ENCODE measurements at places on chromosomes 4 and X. TPM values are rescaled to one million over a fixed set of nuclear protein-coding genes. Genes with fewer than 3 reads are reported as not detected.

The SHISA3 gene
- total RNA-seq: 33.5 TPM

The NEIL3 gene
- total RNA-seq: 10.2 TPM

The USP9X gene
- total RNA-seq: 81.4 TPM

The DOK7 gene
- total RNA-seq: 2.5 TPM

The CLDN34 gene
- 0.66 TPM for total RNA-seq

The CXCL11 gene
- not detected for total RNA-seq

The TCEAL7 gene
- total RNA-seq: not detected

The GJB1 gene
- not detected for total RNA-seq

The ADH1A gene
- total RNA-seq: not detected

The MND1 gene
- 7.9 TPM for total RNA-seq

The ZNF182 gene
- total RNA-seq: 1.2 TPM

The CYBB gene
- 0.46 TPM for total RNA-seq

All from PC-3 (cell line).